ENCODE measurements at places on chromosomes 16 and 17.
A peak's percentile ranks its signal among the peaks of the same experiment; 100 is the strongest.

GRCh38 chr17:57269598-57270255, 13.4 kb downstream of the MSI2 start:
- no peak for DNase-seq

DNA sequence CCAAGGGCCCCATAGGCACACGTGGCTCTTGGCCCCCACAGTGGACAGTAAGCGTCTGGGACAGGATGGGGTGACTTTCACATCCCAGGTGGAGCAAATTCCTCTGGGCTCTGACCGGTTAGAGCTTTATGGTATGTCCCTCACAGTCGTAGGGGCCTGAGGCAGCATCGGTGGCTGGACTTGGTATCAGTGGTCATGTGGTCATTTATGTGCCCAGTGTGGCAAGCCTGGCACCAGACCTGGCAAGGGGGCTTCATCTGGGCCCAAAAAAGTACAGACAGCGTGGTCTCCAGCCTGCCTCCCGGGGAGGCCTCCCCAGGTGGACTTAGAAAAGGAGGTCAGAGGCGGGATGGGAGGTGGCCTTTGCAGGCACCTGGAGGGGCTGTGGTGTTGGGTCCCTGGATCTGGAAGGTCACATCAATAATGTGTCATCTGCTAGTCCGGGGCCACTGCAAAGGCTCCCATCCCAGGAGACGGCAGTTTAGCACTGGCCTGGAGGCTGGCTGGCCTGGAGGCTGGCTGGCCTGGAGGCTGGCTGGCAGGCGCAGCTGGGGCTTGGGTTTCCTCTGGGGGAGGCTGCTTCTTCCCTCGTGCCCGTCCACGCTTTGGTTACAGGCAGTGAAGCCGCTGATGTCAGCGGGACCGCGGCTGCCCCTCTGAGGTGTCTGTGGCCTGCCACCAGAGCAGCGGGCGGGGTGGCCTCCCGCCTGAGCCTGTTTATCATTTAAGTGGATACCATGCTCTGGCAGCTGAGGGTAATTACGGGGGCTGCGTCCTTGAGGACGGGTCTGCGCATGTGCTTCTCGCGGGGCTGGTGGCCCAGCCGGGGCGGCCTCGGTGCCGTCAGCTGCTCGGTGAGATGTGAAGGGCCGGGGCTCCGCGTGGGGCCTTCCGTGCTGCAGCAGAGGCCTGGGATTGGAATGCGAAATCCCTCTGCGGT, 20.7 kb upstream of the CBX4 start:
- DNase-seq = no peak

DNA sequence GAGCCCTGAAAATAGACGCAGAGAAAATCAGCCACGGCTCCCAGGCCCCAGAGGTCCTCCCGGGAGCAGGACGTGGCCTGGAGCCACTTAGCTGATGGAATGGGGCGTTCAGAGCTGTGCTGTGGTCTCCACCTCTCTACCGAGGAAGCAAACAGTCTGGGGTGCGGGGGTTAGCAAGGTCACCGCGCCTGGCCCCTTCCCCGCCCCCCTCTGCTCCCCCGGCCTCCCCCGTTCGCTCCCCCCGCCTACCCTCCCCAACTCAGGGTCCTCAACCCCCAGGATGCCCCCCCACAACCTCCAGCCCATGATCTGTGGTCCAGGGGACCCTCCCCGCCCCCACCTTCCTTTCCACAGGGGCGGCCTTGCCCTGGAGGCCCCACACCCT, 20.6 kb upstream of the C1QTNF8 start:
- DNase-seq = no peak

DNA sequence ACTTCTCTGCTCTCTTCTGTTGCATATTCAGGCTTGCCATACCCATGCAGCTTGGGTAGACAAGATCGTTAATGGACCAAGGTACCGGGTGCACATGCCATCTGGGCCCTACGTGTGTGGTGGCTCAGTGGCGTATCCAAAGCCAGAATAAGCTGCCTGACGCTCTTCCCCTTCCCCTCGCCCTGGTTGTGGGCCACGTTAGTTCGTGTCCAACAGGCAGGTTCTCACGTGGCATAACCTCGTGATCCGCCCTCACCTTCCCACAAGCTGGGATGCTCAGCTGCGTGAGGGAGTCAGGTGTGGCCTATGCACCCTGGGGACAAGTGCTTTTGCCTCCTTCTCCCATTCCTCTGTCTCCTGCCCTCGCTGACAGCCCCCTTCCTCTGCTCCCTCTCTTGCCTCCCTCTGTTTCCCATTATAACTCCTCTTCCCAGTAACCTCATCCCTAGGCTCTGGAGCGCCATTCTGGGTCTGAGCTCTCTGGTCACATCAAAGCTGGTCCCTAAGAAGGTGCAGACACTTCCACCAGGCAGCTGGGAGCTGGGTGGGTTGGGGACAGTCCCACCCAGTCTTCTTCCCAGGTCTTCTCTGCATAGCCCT, 77.6 kb downstream of the PLD6 start:
- DNase-seq = no peak

DNA sequence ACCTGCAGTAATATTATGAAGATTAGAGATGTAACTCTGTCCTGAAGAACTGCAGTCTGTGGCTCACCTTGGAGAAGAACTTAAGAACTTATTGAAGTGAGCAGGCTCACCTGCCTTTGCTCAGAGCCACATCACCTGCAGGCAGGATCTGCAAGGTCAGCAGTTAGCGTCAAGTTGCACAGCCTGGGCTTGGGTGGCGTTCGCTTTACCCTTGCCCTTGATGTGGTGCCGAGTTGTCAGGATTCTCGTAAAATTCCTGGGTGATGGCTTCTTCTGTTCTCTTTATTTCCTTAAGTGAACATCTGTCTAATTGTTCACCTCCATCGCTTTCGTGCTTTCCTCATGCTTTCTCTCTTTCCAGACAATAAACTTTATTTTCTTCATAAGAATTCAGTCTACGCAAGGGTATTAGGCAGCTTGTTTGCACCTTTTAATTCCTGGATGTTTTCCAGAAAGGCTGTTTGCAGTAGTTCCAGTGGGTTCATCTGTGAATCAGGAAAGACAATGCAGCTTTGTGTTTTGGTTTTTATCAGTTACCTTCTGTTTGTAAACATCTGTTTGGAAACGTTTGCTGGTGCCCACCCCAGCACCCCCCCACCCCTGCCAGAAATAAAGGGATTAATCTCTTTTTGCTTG, 254.3 kb downstream of the WWOX start:
- DNase-seq = no peak

DNA sequence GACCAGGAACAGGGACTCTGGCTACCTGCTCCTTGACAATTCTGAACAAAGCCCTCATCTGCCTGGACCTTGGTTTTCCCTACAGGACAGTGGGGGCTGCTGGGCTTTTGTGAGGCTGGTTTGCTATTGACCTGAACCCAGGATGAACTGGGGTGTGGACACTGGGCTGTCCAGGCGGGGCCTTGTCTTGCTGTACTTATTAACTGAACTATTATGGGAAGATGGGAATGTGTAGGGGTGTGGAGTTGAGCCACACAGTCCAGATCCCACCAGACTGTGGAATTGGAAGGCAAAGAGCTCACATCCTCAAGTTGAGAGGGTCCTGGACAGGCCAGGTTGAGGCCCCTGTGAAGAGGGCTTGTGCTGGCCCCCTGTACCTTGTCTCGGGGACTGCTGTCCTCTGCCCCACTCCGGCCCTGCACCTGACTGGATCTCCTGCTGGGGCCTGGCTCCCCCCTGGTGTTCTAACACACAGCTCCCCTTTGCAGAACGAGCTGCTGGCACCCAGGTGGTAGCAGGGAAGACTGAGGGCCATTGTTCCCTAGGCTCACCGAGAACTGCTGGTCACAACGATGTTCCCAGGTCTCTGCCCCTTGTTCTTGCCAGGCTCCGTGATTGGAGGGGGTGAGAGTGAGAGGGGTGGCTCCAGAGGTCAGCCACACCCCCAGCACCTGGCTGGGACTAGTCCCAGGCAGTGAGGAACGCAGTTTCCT, 51.8 kb upstream of the CDC42EP4 start:
- DNase-seq = no peak

DNA sequence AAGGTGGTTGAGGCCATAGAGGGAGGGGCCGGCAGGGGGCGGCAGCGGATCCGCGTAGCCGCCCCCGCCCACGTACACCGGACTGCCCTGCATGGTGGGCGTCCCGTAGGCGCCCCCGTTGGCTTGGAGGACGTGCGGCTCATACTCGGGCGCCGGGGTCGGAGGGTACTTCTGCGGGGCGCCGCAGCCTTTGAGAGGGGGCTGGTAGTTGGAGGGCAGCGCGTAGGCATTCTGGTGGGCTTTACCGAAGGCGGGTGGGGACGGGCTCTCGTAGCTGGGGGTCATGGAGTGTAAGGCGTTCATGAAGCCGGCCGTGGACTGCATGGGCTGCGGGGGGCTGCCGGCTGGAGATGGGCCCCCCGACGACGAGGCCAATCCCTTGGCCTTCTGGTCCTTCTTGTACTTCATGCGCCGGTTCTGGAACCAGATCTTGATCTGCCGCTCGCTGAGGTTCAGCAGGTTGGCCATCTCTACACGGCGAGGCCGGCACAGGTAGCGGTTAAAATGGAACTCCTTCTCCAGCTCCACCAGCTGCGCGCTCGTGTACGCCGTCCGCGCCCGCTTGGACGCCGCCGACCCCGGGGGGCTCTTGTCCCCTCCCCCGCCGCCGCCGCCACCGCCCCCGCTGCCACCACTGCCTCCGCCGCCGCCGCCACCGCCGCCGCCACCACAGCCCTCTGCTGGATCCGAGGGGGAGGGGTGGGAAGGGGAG, 5.7 kb upstream of the HOXB2 start:
- DNase-seq = no peak

- DNase-seq = no peak
These were observed 110.4 kb downstream of the SPAG9 start for GRCh38 chr17:51010173-51010675.

DNA sequence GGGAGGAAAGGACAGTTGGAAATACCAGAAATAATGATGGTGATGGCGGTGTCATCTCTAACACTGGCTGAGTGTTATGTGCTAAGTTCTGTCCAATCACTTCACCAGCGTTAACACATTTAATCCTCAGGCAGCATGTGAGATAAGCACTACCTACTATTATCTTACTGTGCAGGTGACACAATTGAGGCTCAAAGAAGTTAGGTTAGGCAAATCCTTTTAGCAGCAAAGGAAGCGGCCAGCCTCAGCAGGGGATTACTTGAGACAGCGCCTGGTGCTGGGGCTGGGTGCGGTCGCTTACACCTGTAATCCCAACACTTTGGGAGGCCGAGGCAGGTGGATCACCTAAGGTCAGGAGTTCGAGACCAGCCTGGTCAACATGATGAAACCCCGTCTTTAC, 18.7 kb upstream of the DHX8 start:
- DNase-seq = no peak

- DNase-seq = no peak
These were observed 42.7 kb downstream of the TNRC6C start for GRCh38 chr17:78001182-78001581.

DNA sequence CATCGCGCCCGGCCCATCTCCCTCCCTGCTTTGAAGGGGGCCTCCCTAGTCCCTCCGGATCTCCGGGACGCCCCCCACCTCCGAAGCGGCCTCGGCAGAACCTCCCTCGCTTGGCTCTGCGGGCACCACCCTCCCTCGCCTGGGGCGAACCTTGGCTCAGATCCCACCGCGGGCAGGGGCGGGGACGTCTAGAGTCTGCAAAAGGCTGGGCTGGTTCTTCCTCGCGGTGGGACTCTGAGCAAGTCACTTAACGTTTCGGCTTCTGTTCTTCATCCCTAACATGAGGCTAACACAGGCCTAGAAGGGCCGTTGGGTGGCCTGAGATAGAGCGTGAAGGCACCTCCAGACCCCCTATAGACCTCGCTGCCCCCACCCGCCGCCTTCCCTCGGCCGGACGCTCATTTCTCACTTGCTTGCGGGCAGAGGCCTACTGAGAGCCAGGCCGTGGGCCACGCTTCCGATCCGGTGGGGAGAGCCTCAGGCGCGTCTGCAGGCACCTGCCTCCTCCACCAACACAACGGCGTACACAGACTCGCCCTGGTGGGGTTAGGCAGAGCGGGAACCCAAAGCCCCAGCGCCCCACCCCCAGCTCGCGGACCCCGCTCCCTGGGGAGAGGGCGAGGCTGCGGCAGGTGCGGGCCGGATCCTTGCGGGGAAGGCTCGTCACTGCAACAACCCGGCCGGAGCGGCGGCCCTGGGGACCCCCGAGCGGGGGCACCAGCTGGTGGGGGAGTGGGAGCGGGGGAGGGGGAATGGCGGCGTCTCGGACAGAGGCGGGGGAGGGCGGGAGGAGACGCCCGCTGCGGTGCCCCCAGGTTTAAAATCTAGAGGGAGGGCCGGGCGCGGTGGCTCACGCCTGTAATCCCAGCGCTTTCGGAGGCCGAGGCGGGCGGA, 5.4 kb downstream of the MYO1C start:
- DNase-seq = no peak

DNA sequence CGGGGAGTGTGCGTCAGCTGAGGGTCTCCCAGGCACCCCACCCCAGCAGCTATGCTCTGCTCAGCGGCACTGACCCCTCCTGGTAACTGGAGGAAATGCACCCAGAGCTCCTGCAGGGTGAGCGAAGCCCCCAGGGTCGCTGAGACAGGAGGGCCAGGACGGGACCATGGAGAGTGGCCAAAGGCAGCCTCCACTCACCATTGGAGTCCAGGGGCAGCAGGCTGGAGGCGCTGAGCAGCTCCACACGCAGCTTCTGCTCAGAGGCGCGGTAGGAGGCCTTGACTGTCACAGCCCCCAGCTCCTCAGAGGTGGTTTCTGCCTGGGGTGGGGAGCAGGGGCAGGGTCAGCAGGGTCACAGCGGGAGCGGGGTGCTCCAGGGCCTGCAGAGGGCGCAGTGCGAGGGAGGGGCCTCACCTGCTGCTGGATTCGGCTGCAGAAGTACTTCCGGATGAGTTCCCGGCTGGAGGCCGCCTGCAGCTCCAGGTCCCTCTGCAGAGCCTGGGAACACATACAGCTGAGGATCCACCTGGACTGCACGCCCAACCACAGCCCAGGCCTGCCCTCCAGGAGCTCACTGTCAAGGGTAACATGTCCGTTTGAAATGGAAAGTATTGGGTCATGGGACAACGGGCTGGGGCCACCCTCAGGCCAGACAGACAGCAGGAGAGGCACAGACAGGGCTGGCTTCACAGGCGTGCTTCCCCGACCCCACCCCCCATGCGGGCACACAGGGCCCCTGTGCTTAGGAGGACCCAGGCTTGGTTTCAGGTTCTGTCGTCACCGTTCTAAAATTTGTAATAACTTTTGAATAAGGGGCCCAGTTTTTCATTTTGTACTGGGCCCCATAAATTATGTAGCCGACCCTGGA, 13.8 kb downstream of the UNC13D start:
- DNase-seq = peak; percentile 41

DNA sequence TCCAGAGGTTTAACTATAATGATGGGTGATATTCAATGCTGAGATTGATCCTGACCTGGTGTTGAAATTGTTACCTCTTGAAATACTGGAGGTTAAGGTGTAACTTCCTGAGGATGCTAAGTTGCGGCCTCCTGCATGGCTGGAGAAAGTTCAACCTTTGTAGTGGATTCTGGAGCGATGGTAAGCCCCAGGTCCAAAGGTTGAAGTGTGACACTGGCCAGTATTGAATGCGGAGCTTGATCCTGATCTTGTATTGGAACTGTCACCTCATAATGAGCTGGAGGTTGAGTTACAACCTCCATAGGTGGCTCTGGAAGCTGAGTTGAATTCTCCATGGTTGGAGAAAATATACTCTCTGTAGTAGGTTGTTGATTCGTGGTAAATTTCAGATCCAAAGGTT, 17.0 kb downstream of the RDM1 start:
- no peak for DNase-seq

GRCh38 chr16:89343501-89344457, 126.3 kb downstream of the ZNF778 start:
- DNase-seq = peak; percentile 81

GRCh38 chr17:13569398-13570123, 32.2 kb downstream of the HS3ST3A1 start:
- DNase-seq = no peak

GRCh38 chr16:85570735-85571562, 42.2 kb upstream of the GSE1 start:
- DNase-seq = no peak

- peak; percentile 54 for DNase-seq
These were observed 30.1 kb upstream of the MED9 start for GRCh38 chr17:17446666-17447155.
